ENCODE measurements at places on chromosomes 7 and 10. TPM values are rescaled to one million over a fixed set of nuclear protein-coding genes. Genes with fewer than 3 reads are reported as not detected.

DRGX gene
- total RNA-seq = not detected

TMEM140 gene
- total RNA-seq = 29.3 TPM

SPDYE16 gene
- not detected for total RNA-seq

ARF5 gene
- total RNA-seq = 279 TPM

DMBT1 gene
- total RNA-seq = under 0.01 TPM

OR2AE1 gene
- not detected for total RNA-seq

PAPOLB gene
- total RNA-seq = not detected

FLNC gene
- 56.7 TPM for total RNA-seq

- peak; percentile 40 for DNase-seq
Measured at GRCh38 chr7:92517631-92518030, 10.7 kb downstream of the PEX1 start.

GRCh38 chr7:121473645-121474300, 77.7 kb upstream of the FAM3C start:
- DNase-seq = peak; percentile 6

DNA sequence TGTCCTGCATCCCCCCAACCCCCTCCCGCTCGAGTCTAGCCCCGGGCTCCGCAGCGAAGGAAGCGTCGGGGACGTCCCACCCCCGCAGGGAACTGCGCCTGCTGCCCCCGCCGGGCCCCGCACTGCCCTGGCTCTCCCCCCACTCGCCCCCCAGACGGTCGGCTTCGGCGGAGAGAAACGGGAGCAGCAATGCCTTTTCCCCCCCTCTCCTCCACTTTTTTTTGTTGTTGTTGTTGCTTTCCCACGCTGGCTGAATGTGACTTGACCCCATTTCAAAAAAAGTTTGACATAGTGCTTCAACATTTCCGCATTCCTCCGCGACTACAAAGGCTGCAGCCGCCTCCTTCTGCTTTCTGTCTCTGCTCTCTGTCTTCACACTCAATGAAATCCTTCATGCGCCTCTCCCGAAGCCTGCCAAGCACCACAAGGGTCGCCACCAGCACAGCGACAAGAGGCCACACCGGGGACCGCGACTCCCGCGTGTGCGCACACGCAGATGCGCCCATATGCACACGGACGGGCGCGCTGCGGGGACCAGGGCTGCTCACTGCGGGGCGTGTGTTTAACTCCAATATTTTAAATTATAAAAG, 1.0 kb downstream of the CDK6 start:
- peak; percentile 79 for DNase-seq

DNA sequence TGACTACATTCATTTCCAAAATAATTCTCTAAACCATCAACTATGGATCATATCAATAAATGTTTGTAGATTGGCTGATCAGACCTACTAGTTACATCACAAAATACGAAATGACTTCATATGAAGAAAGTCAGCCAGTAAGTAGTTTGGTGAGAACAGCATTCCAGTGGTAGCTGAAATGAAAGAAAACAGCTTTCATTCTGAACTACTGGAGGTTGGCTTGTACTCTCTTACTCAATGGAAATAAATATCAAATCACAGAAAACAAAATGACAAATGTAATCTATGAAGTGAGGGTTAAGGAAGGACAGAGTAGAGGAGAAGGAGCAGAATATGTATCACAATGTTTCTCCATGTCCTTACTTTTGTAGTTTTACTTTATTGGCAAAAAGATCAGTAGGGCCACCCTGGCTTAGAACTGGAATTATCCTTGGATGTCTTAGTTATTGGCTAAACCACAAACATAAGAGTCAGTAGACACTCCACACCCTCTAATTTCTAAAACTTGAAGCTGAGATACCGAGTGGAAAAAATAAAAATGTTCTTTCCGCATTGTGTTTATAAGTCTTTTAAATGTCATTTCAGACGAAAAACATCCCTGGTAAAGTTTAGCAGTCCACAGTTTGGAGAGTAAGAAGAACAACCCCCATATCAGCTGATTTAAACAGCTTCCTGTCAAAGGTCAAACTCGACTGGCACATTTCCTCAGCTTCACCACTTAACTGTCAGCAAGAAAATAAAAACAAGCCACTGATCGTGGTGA, 74.0 kb upstream of the DGKI start:
- no peak for DNase-seq

DNA sequence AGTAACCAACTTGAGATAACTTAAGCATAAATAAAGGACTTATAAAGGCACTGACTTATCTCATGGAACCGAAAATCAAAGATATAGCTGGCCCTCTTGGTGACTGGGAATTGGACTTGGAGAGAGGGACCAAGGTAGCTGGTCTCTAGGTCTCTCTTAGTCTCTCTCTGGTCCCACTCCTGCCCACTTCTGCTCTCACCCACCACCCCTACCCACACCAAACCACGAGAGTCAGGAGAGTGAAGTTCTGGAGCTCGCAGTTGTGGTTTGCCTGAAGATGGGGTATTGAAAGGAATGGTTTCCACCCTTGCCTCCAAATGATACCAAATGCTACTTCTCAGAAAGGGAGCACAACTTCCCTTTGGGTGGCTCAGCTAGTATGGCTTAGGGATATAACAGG, 216.3 kb downstream of the LRMDA start:
- DNase-seq = no peak

GRCh38 chr7:81618396-81619014, 151.3 kb downstream of the HGF start:
- peak; percentile 94 for DNase-seq

DNA sequence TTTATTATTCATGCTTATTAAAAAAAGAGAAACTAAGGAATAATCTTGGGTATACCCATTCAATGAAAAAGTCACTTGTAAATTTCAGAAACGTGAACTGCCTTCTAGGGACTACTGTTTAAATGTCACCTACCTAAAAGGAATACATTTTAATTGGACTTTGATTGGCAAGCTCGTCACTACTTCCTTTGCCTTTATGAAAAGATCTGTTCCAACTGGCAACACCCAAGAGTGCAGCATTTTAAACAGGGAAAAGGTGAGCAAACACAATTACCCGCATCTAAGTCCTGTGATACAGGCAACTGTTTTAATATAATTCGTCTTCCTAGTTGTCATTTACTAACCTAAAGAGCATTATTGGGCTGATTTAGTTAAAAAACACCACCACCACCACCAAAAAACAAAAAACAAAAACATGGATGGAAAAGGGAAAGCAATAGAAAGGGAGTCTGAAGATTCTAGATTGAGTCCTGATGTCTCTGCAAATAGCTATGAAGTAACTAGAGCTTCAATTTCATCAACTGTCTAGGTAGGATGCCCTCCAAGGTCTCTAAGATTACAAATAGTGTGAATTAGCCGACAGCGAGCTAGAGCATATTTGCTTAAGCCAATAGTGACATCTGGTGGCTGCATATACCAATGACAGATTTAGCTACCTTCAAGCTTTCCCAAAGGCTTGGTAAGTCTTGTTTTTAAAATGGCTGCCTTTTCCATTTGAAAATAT, 33.8 kb upstream of the ICA1 start:
- DNase-seq = peak; percentile 90
